Kasumi-1 (cell line): ENCODE measurements at places on chromosomes 3 and 15.
A peak's percentile ranks its signal among the peaks of the same experiment; 100 is the strongest.

- DNase-seq = no peak
These were observed 10.0 kb upstream of the MLF1 start for GRCh38 chr3:158560979-158561378.

DNA sequence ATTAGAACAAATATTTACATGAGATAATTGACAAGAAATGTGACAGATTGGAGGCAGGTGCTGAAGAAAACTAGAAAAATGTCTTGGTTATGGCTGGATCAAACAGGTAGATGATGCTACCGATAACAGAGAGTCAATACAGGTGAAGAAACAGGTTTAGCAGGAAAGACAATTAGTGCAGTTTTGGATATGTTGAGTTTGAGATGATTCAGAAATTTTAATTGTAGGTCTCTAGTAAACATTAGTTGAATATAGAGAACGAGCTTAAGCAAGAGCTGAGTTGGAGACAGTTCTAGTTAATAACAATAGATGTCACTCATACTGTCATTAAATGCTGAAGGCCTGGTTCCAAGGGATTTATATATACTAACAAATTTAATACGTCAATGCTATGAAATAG, 524.4 kb downstream of the NSUN3 start:
- no peak for DNase-seq

DNA sequence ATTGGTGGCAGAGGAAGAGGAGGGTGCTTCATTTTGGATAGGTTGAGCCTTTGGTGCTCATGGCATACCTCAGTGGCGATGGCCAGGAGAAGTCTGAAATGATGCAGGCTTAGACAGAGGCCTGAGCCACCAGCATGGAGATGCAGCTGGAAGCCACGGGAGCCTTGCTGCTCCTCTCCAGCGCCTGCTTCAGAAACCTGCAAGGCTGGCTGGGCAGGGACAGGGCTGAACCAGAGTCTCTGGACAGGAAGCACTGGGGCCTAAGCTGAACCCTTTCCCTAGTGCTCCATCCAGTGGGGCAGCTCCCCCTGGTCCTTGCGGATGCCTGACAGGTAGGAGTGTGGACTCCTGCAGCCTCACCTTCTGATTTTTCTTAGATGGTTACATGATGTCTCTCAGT, 36.7 kb upstream of the ADCY5 start:
- no peak for DNase-seq

DNA sequence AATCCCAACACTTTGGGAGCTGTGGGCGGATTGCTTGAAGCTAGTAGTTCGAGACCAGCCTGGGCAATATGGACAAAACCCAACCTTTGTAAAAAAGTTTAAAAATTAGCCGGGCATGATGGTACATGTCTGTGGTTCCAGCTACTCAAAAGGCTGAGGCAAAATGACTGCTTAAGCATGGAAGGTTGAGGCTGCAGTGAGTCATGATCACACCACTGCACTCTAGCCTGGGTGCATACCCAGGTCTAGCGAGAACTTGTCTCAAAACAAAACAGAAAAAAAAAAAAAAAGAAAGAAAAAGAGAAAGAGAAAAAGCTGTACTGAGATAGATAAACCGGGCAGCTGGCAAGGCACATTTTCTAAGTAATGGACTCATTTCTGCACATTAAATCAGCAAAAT, 10.6 kb downstream of the ARPP19 start:
- no peak for DNase-seq

DNA sequence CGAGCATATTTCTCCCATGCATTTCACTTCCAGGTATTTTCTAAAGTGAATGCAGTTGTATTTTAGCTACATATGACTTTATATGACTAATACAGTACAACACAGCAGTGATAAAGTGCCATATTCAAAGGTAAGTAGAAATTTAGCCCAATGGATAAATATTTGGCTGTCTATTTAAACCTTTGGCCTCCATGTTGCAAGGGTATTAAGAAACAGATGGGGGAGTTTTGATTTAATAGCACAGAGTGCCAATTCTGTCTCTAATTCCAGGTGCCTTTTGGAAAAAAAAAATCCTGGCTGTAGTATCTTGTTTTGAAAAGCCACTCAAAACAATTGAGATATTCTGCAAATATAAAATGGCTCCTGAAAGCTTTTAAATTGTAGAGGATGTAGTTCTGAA, 44.9 kb upstream of the SGO1 start:
- no peak for DNase-seq

DNA sequence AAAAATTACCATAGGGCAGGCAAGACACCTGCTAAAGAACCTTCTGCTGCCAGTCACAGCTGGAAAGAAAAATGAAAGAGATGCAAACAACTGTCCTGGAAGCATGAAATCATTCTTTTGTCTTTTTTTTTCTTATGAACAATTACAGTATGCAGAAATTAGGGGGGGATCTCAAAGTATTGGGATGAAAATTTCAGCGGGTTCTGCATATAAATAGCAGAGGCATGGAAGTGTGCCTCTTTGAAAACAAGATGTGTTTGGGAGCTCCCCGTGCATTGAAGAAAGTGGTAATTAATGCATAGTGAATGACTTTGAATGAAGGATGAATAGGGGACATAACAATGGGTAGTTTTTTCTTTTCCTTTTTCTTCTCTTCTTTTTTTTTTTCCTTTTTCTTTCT, 431.2 kb downstream of the SOX2 start:
- DNase-seq = no peak

GRCh38 chr3:146796078-146796477, 190.9 kb upstream of the PLSCR5 start:
- no peak for DNase-seq

DNA sequence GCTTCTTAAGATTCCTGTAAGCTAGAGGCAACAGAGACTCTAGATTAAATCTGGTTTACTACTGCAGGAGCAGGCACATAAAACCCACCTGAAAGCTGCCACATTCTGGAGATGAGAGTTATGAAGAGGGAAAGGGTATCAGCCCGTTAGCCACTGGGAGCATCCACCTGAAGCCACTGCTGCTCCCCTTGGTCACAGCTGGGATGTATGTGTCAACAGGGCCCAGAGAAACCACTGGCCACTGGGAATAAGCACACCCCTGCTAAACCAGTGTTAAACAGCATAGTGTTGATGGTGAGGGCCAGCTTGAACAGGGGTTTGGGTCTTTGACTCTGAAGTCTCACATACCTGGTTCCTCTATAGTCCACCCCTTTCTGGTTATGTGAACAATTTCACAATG, 10.9 kb downstream of the SLCO2A1 start:
- no peak for DNase-seq

- DNase-seq = no peak
These were observed 411.6 kb upstream of the BCHE start for GRCh38 chr3:166248784-166249183.

- peak; percentile 77 for DNase-seq
These were observed 20.6 kb downstream of the LRRK1 start for GRCh38 chr15:100939791-100940190.

DNA sequence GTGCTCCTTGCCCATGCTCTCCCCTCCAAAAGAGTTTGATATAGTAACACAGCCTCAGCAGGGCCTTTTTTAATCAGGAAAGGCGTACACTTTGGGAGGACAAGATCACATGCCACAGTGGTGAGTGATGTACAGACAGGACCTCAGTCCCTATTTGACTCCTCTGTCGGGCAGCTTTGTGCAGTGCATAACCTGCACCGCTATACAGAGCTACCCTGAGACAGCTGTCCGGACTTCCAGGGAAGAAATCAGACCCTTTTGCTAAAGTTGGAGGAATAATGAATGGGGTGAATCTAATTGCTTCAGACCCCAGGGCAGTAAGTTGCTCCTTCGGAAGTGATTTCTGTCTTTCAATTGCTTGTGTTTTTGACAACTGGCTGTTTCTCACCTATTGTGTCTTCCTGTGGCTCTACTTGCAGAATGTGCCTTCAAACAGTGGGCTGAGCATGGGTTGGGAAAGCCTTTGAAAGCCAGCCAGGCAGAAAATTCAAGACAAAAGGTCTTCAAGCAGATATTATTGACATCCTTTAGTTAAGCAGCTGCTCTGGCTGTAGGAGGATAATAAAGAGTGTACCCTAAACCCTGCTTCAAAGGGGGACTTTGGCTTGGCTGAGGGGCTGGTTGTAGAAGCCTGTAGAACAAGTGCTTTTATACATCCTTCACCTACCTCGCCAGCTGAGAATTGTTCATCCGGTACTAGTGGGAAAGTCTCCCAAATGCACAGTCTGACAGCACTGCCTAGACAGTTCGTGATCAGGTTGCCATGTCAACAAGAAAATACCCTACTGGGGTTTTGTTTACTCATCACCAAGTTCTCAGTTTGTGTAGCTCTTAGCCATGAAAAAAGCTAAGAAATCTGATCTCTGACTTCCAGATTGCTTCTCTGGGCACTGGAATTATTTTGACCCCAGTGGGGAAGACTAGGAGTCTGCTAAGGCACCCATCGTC, 35.1 kb downstream of the SNTN start:
- DNase-seq = no peak

- DNase-seq = no peak
These were observed 25.0 kb downstream of the CTNNB1 start for GRCh38 chr3:41224120-41224806.

GRCh38 chr3:177673112-177673914, 476.0 kb upstream of the TBL1XR1 start:
- peak; percentile 18 for DNase-seq

GRCh38 chr3:152283492-152284381, 15.0 kb downstream of the MBNL1 start:
- DNase-seq = no peak

GRCh38 chr15:33600212-33600611, 289.4 kb downstream of the RYR3 start:
- DNase-seq = no peak

DNA sequence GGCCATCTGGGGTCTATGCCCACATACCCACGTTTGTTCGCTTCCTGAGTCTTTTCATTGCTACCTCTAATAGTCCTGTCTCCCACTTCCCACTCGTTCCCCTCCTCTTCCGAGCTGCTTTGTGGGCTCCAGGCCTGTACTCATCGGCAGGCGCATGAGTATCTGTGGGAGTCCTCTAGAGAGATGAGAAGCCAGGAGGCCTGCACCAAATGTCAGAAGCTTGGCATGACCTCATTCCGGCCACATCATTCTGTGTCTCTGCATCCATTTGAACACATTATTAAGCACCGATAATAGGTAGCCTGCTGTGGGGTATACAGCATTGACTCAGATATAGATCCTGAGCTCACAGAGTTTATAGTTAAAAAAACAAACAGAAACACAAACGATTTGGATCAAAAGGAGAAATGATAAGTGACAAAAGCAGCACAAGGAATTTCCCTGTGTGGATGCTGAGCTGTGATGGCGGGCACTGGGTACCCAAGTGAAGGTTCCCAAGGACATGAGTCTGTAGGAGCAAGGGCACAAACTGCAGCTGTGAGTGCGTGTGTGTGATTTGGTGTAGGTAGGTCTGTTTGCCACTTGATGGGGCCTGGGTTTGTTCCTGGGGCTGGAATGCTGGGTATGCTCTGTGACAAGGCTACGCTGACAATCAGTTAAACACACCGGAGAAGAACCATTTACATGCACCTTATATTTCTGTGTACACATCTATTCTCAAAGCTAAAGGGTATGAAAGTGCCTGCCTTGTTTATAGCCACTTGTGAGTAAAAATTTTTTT, 35.9 kb downstream of the NR1I2 start:
- no peak for DNase-seq

DNA sequence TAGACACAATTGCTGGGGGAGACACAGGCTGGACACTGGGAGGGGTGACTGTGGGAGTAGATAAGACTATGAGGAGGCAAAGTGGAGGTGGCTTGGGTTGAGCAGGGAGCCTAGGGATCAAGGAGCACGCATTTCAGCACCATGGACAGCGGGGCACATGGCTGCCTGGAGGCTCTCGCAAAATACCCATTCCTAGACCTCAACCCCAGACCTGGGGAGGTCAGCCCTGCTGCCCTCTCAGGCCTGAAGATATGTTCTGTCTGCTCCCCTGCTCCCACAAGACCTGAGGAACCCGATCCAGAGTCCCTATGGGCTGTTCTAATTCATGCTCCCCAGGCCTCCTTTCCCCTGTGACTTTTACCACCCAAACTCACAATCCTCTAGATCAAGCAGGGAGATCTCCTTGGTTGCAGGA, 16.0 kb upstream of the CPEB1 start:
- DNase-seq = peak; percentile 48

- DNase-seq = no peak
These were observed 275.2 kb upstream of the KCNMB2 start for GRCh38 chr3:178260887-178261565.

DNA sequence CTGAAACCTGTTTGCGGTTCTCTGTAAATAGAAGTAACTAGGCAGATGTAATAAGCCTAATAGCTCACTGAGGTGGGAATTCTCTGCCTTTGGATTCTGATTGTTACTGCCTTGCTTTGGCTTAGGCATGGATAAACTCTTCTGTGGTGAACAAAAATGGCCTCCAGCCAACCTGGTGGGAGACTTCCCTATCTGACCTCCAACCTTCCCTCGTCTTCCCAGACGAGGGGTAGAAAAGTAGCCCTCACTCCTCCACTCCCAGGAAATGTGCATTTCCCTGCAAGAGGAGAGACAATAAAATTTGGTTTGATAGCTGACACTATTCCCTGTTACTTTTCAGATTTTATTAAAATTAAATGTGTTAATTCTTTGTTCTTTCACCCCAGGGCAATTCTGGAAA, 606 bp upstream of the CD96 start:
- DNase-seq = no peak

DNA sequence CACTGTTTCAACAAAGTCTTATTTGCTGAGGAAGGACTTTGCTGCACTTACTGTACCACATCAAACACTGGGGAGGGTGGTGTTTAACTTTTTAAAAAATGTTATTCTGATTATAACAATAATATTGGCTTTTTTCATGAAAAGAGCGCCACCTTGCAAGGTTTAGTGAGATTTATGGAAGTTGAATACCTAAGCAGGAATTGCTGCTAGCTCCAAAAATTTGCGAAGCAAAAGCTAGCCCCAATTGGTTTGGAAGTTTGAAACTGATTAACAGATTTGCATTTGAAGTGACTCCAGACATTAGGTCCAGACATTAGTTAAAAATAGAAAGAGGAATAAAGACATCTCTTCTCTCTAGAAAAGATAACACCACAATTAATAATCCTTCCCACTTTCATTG, 6.7 kb downstream of the ZIC1 start:
- no peak for DNase-seq

- no peak for DNase-seq
These were observed 58.3 kb downstream of the RAB11A start for GRCh38 chr15:65927545-65927944.

DNA sequence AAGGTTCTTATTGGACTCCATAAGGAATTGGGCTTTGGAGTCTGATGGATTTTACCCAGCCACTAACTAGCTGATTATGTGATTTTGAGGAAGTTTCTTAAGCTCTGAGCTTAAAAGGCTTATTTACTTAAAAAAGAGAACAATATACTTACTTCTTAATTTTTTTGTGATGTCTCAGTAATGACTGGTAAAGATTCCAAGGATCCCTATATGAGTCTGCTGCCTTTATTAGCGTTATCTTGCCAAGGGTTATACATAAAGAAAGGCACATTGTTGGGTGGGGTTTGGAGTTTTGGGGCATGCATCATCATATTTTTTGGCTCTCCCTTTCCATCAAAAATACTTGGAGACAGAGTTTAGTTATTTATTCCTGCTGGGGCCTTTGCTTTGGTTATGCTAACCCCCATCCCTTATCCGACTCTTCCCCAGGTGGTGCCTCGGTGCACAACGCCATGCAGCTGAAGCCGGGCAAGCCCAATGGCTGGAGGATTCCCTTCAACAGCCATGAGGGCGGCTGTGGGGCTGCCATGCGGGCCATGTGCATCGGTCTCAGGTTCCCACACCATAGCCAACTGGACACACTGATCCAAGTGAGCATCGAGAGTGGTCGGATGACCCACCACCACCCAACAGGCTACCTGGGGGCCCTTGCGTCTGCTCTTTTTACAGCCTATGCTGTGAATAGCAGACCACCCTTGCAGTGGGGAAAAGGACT, 6.7 kb downstream of the ADPRH start:
- no peak for DNase-seq

GRCh38 chr15:79820820-79821219, 76.0 kb downstream of the MTHFS start:
- DNase-seq = no peak
